Stimulated activated CD8-positive, alpha-beta memory T cell treated with anti-CD3 and anti-CD28 coated beads, Interleukin-4, amount 100 ng/mL, for 1 hour (primary cell): ENCODE measurements at places on chromosomes 2 and 18.

- DNase-seq, result no peak
Observed at GRCh38 chr2:54081574-54081973, 33.8 kb upstream of the ACYP2 start.

DNA sequence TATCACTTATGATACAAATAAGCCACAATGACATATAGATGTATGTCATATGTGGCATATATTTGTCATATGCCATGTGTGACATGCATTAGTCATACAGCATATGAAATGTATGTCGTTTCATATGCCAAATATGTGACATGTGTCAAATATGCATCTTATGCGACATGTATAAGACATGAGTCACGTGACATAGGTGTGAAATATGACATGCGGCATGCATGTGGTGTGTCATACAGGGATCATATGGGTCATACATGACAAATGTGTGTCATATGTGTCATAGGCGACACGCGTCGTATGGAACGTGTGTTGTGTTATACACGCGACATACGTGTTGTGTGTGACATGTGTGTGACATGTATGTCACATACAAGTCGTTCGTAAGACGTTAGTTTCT is 2154.0 kb upstream of the PIK3C3 start:
- no peak for DNase-seq

DNA sequence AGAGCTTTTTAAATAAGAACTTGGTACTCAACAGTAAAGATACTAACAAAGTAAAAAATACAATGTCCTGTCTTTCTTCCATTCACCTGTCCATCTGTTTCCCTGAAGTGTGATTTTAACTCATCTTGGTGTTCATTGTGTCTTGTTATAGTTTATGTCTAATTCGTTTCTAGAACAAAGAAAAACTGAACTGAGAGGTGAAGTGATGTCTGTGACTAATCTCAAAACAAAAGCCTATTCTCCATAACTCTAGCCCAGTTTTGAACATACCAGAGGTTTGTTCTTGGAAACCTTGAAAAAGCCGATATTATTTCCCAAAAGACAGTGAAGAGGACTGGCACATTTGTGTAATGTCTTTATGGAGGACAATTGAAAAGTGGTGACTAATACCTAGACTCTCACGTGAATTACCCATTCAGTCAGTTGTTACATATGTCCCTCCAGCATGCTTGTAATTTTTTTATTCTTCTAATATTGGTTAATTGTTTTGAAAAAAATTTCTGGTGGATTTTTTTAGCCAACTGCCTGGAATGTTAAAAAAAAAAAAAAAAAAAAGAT is 725.8 kb downstream of the SATB2 start:
- DNase-seq, result no peak

DNA sequence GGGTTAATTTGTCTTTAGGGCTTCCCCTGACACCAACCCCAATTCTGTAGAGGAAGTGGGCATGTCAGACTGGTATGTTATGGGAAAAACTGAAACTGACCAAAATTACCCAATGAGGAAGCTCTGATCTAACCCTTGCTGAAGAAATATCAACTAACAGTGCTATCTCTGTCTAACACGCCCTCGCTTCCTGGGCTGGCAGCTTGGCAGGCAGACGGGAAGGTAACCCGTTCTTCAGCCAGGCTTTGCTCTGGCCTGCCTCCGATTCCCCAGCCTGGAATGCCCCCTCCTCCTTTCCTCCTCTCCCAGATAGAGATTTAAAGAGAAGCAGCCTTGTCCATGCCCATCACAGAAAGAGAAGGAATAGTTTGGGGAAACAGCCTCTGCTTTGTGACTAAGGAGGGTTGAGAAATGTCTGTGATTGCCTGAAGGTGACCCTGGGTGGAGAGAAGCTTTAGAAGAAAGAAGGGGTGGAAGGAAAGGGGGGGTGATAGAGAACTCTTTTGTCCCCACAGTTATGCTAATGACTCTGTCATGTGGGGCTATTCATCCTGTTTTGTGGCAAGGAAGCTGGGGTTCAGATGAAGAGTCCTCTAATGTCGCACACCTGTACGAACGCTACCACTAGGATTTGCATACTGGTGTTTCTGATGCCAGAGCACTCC is 15.4 kb downstream of the HK2 start:
- DNase-seq, result peak; percentile 33

DNA sequence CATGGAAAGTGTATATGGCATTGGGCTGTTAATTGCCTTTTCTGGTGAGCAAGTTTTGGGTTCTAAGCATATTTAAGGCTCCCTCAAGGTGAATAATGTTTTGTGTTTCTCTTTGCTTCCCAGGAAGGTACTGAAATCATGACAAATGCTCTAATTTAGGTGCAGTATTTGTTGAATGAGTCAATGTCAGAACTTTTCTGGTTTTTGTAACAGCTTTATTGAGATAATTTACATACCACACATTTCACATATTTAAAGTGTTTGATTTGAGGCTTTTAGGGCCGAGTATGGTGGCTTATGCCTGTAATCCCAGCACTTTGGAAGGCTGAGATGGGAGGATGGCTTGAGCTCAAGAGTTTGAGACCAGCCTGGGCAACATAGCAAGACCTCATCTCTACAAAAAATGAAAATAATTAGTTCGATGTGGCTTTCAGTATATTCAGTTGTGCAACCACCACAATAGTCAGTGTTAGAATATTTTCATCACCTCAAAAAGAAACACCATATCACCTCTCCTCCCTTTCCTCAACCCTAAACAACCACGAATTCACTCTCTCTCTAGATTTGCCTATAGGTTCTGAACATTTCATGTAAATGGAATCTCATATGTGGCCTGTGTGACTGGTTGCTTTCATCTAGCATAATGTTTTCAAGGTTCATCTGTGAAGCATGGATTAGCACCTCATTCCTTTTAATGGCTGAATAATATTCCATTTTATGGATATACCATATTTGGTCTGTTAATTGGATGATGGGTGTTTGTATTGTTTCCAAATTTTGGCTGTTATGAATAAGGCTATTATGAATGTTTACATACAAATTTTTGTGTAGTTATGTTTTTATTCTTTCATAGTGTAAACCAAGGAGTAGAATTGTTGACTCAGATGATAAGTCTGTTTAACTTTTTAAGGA is 54.9 kb downstream of the MGAT5 start:
- DNase-seq, result no peak

DNA sequence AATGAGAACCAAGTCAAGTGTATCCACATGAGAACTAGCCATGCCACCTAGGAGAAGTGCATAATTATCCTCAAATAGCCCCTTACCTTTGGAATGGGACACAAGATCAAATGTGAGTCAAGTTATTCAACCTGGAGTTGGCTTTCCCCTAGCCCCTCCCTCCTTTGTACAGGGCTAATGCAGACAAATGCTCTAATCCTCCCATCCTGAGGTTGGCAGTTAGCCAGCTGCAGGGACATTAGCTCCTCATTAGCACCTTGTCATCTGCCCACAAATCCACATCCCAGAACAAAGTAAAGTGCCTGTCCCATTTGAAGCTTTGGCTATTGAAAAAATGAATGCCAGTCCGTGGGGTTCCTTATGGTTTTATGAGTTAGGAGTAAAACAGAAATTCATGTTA is 294.1 kb upstream of the FANCL start:
- no peak for DNase-seq

DNA sequence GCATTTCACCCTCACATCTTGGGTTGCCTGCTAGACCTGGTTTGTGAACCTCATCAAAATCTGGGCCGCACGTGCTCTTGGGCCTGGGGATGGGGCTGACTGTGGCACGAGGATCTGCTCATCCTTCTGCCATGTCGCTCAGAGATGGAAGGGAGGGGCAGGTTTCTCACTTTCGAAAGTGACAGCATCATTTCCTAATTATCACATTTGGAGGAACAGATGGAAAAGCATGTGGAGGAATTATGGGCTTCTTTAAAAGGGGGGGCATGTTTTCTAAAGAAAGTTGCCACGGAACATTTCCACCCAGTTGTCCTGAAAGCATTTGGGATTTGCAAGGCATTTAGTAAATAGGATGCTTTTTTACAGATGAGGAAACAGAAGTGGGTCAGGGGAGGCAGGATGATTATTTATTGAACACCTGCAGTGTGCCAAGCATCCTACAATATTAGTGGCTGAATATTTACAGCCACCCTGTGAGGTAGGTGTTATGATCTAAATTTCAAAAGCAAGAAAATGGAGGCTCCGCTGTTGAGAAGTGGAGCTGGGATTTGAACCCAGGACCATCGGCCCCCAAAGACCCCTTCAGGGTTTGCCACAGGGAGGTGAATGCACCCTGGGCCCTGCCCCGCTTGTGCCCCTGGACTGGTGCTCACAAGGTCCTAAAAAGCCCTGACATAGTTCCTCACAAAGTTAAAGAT is 104.2 kb upstream of the MYCN start:
- DNase-seq, result no peak

- no peak for DNase-seq
Observed at GRCh38 chr18:3513481-3513880, 63.5 kb downstream of the TGIF1 start.

DNA sequence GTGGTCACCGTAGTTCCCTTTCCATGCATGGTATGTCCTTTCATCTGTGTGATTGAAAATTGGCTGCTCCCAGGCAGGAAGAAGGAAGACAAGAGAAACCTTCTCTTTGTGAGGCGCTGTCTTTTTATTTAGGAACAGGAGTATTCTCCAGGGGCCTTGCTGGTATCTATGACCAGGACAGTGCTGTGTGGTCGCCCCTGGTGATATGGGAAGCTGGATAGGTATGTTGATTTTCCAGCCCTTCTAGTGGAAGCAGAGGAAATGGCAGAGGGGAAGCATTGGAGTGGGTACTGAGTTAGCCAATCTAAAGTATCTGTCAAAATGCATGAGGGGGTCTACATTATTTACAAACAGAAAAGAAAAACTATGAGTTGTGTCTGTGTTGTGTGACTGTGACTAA is 226.6 kb downstream of the MTX2 start:
- no peak for DNase-seq

GRCh38 chr2:237898057-237898414 is 38.6 kb downstream of the RAMP1 start:
- DNase-seq, result no peak

GRCh38 chr2:203394519-203395227 is 66.5 kb downstream of the ABI2 start:
- DNase-seq, result no peak

- no peak for DNase-seq
Observed at GRCh38 chr2:29123617-29124349, 8.6 kb downstream of the CLIP4 start.

DNA sequence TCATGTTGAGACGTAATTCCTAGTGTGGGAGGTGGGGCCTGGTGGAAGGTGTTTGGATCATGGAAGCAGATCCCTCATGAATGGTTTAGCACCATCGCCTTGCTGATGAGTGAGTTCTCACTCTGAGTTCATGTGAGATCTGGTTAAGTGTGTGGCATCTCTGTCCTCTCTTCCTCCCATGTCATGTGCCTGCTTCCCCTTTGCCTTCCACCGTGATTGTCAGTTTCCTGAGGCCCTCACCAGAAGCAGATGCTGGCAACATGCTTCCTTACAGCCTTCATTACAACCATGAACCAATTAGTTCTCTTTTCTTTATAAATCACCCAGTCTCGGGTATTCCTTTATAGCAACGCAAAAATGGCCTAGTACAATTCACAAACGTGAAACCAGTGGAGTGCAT is 14.6 kb upstream of the MCM6 start:
- no peak for DNase-seq

GRCh38 chr2:147275943-147276342 is 568.9 kb upstream of the ACVR2A start:
- DNase-seq, result no peak

DNA sequence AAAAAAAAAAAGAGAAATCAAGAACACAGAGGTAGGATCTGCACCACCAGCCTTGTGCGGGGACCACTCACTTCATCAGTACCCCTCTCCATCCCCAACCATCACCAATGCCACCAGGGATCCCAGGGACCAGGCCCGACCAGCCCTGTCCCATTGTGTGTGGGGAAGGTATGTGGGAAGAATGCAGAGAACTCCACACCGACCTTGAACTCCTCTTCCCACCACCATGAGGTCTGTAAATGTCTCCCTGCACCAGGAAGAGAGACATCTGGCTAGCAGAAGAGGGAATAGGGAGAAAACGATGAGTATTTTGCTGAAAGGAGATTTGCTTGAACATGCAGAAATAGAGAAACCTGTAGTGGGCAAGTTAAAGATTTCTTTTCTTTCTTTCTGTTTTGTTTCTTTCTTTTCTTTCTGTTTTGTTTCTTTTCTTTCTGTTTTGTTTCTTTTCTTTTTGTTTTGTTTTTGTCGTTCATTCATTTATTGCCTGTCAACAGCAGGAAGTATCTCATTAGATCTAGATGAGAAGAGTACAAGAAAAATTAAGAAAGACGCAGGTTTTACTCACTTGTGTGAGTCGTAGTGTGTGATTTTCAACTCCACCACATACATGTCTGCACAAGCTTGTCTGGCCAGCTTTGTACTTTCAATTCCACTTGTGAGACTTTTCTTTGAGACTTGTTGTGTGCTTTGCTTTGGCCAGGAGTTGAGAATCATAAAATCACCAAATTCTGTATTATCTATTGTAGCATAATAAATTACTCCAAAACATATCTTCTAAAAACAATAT is 179.8 kb upstream of the HAAO start:
- DNase-seq, result no peak

DNA sequence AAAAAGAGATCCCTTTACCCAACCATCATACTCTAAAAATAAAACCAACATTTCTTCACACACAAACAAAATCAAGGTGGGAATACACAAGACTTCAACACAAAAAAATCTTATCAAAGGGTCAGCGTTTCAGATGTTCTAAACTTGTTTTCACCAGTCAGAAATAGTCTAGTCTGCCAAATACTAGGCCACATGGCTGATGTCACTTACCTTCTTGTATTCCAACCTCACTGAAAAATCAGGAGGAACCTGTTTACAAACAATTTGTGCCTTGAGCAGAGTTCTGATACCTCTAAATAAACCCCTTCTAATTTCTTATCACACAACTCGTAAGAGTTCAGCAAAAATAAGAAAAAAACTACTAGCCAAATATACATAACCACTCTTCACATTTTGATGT is 20.1 kb downstream of the FEZ2 start:
- no peak for DNase-seq

GRCh38 chr2:182920631-182921056 is 54.2 kb upstream of the FRZB start:
- DNase-seq, result no peak

GRCh38 chr2:235390108-235390815 is 103.6 kb upstream of the AGAP1 start:
- no peak for DNase-seq

DNA sequence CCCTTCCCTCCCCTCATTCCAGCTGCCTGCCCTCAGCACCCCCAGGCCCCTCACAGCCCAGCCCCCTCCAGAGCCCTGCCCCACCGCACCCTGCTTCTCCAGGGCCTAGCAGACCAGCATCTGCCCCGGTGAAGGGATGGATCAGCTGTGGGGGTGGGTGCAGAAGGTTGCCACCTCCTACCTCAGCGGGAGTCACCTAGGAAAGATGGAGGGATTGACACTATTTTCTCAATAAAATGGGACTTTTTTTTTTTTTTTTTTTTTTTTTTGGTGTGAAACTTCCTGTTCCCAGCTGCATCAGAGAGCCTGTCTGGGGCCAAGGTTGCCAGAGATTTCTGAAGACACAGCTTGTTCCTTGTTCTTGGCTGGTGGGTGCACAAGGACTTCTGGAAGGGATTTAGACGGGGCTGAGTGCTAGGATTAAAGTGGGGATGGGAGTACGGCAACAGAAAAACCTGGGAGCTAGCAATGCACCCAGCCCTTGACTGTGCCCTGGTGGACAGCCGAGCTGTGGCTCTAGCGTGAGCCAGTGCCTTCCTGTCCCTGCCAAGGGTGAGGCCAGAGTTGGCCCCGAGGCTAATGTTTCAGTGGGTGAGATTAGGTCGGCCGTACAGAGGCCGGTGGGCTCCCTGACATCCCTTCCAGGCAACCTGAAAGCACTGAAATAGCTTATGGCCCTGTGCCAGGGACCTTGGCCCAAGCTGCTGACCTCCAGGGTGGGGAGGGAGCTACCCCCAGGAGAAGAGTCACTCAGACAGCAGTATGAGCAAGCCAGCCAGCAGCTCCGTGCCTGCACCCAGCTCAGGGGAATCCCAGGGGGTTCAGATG is 4.6 kb downstream of the B3GNT7 start:
- DNase-seq, result no peak
